ENCODE measurements at places on chromosomes 16 and 17.

DNA sequence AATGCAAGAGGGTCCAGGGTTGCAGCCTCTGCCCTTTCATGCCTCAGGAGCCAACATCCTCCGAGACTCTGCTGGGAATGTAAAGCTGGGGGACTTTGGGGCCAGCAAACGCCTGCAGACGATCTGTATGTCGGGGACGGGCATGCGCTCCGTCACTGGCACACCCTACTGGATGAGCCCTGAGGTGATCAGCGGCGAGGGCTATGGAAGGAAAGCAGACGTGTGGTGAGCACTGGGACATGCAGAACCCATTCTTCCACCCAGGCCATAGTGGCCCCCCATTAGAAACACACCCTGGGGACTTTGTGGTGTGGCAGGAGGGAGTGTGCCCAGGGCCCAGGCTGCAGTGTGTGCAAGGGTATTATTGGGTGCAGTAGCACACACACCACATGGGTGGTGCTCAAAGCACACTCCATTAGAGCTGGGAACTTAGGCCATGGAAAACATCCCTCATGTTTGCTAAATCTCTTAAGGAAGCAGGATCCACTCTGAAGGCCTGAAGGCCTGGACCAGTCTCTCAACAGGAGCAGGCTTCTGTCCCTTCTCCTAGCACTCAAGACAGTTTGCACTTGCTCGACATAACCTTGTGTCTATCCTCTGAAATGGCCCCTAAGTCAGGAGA lies 7.6 kb downstream of the LIMD2 start:
- DNase-seq: no peak

DNA sequence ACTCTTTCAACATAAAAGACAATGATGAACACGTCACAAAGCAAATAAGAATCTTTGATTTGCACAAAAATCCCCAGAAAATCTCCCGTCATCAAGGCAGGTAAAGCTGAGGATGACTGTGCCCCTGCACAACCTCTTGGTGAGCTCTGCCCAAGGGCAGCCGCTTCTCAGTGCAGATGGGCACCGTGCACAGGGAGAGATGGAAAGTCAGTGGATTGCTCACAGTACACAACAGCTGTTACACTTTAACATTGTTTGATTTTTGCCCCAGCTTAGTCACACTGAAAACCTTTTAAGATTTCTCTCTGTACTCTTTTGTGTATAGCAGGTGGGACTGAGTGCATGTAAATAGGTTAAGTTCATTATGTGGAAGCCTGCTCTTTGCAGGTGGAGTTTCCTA lies 104.2 kb downstream of the CDK5R1 start:
- DNase-seq: no peak

- no peak for DNase-seq
These were observed 38.8 kb downstream of the METRNL start for GRCh38 chr17:83118071-83118841.

- peak; percentile 29 for DNase-seq
These were observed 5.3 kb downstream of the RPL13 start for GRCh38 chr16:89565506-89566372.

- no peak for DNase-seq
These were observed 6.5 kb upstream of the HBM start for GRCh38 chr16:159136-159849.

DNA sequence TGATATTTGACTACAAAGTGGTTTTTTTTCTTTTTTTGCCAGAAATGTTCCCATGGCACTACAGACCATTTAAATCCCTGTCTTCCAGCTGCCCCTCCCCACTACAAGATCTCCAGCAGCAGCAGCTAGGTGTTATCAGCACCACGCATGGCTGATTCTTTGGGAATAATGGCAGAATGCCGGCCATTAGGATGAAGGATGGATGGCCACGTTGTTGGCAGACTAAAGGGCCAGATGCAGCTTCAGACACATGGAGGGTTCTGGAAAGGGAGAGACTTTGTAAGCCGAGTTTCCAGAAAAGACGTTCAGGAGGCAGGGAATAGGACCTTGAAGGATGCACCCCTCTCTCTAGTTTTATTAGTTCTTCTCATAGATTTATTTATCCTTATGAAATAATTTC lies 10.3 kb upstream of the MED9 start:
- no peak for DNase-seq

- no peak for DNase-seq
These were observed 91.6 kb upstream of the DNAH9 start for GRCh38 chr17:11506635-11507034.
